ENCODE measurements at places on chromosomes 11 and 22.

- DNase-seq, result no peak
Measured at GRCh38 chr11:121669422-121669821, 216.7 kb upstream of the SORL1-AS1 start.

GRCh38 chr11:69000831-69001242, 12.2 kb downstream of the MRGPRF start:
- no peak for DNase-seq

- DNase-seq, result no peak
Measured at GRCh38 chr22:38937541-38937940, 19.9 kb upstream of the APOBEC3A start.

- no peak for DNase-seq
Measured at GRCh38 chr11:101407324-101407723, 176.5 kb downstream of the TRPC6 start.

- DNase-seq, result no peak
Measured at GRCh38 chr22:31968022-31968421, 23.7 kb downstream of the YWHAH start.

GRCh38 chr11:120186774-120187591, 23.8 kb upstream of the OAF start:
- no peak for DNase-seq

GRCh38 chr22:35369996-35370395, 10.9 kb upstream of the HMOX1 start:
- no peak for DNase-seq

GRCh38 chr11:115958089-115959000, 454.1 kb upstream of the CADM1 start:
- DNase-seq, result no peak

DNA sequence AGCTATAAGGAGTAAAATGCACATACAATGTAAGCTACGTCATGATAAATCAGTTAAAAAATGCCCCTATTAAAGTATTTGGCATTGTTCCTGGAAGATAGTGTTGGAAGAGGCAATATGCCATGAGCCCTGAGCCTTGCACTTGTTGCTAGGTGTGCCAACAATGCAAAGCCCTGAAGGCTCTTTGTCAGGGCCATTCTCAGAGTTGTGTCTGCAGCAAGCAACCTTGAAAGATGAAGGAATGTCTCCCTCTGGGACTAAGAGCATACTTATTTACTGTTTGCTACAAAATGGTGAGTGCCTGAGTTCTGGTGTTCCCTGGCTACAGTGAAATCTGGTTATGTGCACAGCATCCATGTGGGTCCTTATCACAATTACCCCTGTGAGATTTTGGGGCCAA, 322.3 kb upstream of the FAT3 start:
- DNase-seq, result no peak

- DNase-seq, result no peak
Measured at GRCh38 chr11:86515297-86516094, 140.8 kb downstream of the CCDC81 start.

DNA sequence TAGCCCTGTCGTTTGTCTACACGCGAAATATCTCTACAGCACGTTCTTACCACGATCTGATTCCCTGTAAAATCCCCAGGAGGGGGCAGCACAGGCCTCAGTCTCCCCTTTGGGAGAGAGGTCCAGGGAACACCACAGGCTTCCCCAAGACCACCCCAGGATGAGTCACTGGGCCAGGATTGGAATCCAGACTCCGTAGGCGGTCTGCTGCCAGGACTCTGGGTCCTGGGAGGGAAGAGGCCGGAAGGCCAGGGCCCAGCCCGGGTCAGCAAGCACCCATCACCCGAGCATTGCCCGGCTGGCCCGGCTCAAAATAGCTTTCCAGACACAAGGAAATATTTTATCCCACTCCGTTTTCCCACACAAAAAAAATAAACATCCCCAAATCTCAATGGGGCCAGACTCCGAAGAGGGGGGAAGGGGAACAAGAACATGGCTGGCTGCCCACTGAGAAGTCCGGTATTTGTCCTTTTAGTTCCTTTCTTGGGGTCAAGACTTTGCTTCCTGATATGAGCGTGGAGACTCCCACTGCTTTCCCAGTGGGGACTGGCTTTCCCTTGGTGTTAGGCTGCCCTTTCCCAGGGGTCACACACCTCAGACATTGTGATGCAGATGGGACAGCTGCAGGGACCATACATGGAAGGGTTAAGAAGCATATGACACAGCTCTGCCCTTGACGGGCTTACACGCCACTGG, 91.3 kb downstream of the LRRC32 start:
- no peak for DNase-seq

DNA sequence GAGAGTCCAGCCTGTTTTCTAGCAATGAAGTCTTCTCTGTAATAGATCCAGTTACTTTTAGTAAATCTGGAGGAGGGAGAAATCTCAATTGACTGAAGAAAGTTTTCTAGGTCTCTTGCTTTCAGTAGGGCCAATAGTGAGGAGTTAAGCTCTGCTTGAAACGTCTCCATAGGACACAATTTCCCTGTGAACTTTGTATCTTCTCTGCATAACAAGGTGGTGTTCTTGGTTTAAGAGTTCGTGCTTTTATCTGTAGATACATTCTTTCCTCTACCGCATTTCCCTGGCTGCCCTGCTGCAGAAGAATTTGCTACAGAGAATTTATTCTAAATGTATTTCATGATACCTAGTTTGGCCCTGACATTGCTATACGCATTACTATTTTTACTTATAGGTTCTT, 183.1 kb downstream of the ARHGAP42 start:
- DNase-seq, result no peak

GRCh38 chr22:36143066-36143815, 17.3 kb downstream of the APOL3 start:
- DNase-seq, result no peak

- DNase-seq, result no peak
Measured at GRCh38 chr11:65778431-65778900, 2.3 kb downstream of the AP5B1 start.

- no peak for DNase-seq
Measured at GRCh38 chr22:17095538-17095937, 10.7 kb downstream of the IL17RA start.

DNA sequence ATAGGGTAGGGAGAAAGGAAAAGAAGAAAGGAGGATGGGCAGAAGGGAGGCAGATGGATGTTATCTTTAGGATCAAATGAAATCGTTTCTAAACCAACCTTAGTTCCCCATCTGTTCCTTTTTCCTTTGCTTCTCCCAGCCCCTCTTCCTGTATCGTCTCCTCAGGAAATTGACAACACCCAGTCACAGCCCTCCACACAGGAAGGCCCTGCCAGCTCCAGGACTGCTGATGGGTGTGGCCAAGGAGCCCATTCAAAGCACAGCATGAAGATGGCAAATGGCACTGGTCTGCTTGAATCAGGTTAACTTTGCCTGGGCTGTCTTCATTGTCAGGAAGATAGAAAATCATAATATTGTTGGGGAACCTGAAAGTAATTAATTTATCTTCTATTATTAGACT, 164.8 kb downstream of the C11orf87 start:
- DNase-seq, result no peak

- no peak for DNase-seq
Measured at GRCh38 chr11:1345737-1346513, 36.5 kb upstream of the TOLLIP start.

DNA sequence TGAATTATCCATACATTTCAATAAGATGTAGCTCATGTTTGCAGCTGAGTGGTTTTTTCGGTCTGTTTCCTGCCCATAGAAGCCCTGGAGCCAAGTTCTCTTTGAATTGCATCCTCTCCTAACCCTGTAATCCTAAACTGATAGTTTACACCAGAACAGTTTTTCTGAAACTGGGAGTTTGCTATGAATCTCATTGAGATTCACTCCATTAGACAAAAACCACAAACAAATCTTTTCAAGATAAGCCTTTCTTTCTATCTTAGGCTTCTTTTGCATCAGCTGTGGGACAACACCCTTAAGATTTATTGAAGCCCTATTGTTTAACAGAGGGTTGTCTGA, 324.8 kb downstream of the DYNC2H1 start:
- no peak for DNase-seq

DNA sequence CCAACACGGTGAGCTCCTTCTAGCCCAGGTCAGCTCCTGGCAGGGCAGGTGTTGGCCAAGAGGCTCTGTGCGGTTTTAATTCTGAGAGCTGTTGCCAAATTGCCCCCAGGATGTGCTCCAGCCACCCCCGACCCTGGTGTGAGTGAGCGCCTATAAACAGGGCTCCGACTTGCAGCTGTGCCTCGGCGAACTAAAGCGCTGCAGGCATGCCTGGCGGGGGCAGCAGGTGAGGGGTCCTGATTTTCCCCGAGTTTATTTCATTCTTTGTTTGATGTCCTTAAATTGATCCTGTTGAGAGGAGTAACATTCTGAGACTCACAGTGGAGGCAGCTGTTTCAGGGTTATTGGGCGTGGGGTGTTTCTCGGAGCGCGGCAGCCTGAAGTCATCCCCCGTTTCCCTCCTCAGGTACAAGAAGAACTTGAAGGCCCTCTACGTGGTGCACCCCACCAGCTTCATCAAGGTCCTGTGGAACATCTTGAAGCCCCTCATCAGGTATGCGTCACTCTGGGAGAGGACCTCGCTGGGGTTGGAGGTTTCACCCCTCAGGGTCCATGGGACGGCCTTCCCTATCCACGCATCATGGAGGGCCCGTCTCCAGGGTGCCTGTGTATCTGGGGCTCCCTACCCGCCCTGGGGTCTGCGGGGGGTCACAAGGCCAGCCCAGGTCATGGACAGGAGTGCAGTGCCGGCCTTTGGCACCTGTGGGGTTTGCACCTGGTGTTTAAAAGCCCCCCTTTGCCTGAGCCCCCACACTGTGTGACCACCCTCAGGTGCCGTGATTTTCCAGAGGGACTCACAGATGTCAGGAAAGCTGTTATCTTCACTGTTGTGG, 62.1 kb downstream of the ARHGAP8 start:
- no peak for DNase-seq

Data from neural crest cell (in vitro differentiated cells).